ENCODE measurements at places on chromosomes 4 and X.

DNA sequence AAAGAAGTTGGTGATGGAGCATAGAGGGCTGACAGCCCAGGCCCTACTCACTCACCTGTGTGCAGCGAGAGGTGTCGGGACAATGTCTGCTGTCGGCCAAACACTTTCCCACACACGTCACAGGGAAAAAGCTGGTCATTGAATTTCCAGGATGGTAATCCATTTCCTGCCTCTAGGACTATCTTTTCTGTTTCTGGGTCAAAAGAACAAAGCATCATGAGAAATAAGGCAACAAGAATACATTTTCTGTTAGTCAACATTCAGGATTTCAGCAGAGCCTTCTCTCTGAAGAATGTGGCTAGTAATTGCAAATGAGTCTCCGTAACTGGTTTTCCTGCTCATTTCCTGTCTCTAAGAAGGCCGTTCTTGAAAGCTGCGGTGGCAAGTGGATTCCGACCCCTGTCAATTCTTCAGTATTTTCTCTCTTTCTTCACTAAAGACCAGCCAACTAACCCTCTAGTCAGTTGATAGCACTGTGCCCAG lies 99.4 kb downstream of the C4orf51 start:
- DNase-seq: peak; percentile 50

DNA sequence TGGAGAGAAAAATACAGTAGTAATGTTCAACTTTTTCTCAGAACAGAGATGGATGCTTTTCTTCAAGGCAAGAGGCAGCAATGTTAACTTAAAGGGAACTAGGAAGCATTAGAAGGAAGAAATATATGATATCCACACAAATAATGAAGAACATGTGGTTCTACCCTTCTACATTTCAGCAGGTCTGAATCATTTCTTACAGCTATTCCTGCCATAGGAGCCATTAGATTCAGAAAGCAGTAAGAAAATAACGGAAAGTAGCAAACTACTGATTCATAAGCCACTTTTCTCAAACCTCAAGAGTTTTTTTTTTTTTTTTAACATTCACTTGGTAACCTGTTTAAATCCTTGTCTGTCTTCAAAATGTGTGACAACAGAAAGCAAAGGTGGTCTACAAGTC lies 1251.6 kb upstream of the AGA start:
- no peak for DNase-seq

- DNase-seq: no peak
Measured at GRCh38 chr4:40419231-40419912, 84.2 kb downstream of the CHRNA9 start.

DNA sequence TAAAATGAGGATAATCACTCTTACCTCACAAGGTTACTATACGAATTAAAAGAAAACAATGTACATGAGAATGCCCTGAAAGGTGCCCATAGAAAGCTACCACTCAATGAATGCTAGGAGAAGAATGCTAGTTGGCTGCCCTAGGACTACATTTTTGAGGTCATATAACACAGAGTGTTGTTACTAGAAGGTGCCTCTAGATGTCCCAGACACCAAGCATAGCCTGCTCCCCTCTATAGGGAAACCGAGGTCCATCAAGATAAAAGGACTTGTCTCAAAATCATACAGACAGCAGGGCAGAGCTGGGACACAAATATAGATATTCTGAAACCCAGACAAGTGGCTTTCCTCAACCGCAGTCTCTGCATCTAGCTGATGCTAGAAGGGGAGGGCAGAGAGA lies 147.0 kb upstream of the ARHGEF9 start:
- DNase-seq: no peak

DNA sequence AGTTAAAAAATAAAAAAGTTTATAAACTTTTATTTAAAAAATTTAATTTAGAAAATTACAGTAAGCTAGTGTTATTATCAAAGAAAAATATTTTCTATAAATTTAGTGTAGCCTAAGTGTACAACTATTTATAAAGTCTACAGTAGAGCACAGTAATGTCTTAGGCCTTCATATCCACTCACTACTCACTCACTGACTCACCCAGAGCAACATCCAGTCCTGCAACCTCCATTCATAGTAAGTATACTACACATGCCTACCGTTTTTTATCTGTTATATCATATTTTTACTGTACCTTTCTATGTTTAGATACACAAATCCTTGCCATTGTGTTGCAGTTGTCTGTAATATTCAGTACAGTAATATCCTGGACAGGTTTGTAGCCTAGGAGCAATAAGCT lies 129.0 kb upstream of the FAM47B start:
- peak; percentile 15 for DNase-seq

GRCh38 chrX:55636109-55636508 lies 12.9 kb downstream of the FOXR2 start:
- no peak for DNase-seq

DNA sequence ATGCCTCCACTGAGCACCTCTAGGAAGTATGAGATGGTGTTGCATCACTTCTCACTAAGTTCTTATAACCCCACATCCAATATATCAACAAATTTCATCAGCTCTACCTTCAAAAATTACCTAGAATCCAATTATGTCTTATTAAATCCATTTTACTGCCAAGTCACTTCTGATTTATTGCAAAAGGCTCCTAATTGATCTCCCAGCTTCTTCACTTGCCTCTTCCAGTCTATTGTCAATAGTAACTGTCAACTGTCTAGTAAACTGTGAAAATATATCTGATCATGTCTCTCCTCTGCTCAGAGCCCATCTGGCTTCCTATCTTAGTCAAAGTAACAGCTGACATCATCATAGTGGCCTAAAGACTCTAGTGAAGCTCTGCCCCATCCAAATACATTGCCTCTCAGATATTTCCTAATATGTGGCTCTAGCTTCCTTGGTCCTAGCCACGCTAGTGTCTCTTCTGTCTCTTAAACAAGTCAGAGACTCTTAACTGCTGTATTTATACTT lies 414.5 kb upstream of the ATOH1 start:
- no peak for DNase-seq

- DNase-seq: no peak
Measured at GRCh38 chrX:22486296-22486695, 213.6 kb downstream of the CBLL2 start.

GRCh38 chr4:22315628-22316027 lies 200.2 kb downstream of the ADGRA3 start:
- no peak for DNase-seq

DNA sequence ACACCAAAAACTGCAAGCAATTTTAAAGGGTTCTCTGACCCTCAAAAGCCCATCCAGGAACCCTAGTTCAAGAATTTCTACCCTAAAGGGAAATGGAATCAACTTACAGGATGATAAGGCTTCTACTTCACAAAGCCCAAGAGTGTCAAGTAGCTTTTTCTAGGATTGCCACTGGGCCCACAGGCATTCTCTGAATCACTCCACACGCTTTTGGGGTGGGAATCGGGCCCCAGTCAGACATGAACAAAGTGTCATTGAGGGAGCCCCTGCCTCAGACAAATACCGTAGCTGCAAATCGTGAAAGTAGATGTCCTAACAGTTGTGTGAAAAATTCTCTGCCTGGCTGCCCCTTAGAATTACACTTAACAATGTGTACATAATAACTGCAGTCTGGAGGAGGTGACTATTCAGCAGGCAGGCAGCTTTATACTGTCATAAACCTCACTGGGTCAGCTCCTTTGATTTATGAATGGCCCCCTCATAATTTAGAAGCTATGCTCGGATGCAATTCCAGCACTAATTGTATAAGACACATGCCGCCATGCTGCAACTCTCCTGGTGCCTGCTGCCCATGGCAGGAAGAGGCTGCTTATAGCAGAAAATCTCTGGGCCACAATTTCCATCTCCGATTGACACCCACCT lies 36.7 kb downstream of the CHRDL1 start:
- no peak for DNase-seq

- DNase-seq: no peak
Measured at GRCh38 chr4:75004755-75005668, 72.1 kb downstream of the PARM1 start.

DNA sequence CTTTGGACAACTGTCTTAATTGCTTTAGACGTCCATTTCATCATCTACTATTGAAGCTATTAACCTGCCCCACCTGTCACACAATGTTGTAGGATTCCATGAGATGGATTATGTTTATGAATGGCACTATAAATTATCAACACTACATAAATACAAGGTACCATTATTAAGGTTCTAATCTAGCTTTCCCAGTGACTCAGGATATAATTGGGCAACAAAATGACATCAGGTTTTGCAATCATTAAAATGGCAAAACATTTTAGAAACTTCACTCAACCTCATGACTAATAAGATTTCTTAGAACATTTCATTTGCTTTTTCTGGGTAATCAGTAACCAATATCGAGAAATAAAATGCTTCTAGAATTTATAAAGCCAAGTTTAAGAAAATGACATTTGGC lies 9.2 kb downstream of the HOPX start:
- no peak for DNase-seq

DNA sequence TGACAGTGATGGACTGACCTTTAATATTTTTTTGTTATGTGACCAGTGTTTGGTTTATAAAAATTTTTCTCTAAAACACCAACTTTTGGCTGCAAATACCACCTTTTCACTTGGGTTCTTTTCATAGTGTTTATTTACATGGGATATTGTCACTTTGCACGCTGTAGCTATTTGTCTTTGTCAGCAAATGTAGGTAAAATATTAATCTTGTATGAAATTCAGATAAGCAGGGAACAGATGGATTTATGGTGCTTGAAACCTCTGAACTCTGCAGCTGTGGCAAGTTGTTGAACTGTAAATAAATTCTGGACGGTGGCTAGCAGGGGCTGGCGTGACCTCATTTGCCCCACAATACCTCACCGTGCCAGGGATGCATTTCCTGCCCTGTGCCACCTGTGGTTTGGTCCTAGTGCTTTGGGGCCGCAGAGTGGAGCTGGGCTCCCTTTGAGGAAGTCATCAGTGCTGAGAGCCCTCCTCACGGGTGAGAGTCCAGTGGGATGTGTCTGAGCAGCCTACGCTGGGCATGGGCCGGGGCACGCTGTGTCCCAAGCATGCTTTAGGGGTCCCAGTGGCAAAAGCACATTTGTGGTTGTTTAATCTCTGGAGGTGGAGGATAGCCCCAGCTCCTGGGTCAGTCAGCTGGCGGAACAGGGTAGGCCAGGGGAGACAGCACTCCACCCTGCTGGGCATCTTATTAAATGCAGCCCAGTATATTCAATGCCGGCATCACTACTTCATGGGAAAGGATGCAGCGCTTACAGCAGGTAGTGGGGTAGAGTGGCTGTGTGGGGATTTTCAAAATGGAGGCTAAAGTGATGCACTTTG lies 108.6 kb downstream of the TBL1X start:
- DNase-seq: no peak

GRCh38 chr4:94351319-94351718 lies 8.7 kb upstream of the HPGDS start:
- DNase-seq: no peak

DNA sequence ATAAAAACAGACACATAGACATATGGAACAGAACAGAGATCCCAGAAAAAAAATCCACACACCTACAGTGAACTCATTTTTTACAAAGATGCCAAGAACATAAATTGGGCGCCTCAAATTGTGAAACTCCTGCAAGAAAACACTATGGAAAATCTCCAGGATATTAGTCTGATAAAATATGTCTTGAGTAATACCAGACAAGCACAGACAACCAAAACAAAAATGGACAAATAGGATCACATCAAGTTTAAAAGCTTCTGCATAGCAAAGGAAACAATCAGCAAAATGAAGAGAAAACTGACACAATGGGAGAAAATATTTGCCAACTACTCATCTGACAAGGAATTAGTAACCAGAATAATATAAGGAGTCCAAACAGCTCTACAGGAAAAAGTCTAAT lies 337.3 kb upstream of the DIPK2B start:
- DNase-seq: peak; percentile 4

- no peak for DNase-seq
Measured at GRCh38 chrX:15797707-15798106, 7.4 kb downstream of the ZRSR2 start.

DNA sequence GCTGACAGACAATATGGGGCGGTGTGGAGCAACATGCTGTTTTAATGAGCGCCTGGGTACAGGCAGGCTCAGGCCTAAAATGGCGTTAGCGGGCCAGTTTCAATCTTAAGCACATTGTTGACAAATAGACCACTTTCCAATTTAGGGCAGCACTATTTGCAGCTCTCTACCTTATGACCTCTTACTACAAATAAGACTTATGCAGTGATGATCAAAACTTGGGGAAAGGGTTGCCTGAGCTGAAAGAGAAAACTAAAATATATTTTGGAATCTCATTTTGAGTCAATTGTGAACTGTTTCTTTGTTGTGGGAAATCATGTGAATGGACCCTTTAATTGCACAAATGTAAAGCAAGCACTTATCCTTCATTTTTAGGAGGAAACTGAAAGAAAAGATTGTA lies 25.5 kb upstream of the GPAT3 start:
- no peak for DNase-seq

Measured in AG10803 (cell line).